Mammary epithelial cell (primary cell): ENCODE measurements at places on chromosomes 4 and X.

- no peak for DNase-seq
Observed at GRCh38 chrX:25536307-25536970, 520.7 kb upstream of the ARX start.

GRCh38 chrX:39710776-39711175, 387.0 kb downstream of the BCOR start:
- DNase-seq, result no peak

- no peak for DNase-seq
Observed at GRCh38 chrX:102739657-102740056, 19.1 kb downstream of the GPRASP3 start.

DNA sequence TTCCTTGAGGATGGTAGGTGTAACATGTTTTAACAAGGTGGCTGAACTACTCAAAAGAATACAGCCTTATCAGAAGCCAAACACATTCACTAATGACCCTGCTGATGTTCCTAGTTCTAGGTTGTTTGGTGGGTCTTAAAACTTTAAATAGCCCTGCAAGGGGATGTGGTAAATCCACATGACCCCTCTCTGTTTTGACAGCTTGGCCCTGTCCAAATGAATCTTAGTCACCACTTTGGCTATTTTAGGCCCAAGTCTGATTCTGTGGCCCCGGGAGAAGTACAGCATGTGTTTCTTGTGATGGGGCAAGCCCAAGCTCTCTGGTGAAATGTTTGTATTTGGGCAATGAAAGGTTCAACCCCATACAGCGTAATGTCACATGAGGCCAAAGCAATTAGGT, 54.5 kb upstream of the GPR34 start:
- no peak for DNase-seq

DNA sequence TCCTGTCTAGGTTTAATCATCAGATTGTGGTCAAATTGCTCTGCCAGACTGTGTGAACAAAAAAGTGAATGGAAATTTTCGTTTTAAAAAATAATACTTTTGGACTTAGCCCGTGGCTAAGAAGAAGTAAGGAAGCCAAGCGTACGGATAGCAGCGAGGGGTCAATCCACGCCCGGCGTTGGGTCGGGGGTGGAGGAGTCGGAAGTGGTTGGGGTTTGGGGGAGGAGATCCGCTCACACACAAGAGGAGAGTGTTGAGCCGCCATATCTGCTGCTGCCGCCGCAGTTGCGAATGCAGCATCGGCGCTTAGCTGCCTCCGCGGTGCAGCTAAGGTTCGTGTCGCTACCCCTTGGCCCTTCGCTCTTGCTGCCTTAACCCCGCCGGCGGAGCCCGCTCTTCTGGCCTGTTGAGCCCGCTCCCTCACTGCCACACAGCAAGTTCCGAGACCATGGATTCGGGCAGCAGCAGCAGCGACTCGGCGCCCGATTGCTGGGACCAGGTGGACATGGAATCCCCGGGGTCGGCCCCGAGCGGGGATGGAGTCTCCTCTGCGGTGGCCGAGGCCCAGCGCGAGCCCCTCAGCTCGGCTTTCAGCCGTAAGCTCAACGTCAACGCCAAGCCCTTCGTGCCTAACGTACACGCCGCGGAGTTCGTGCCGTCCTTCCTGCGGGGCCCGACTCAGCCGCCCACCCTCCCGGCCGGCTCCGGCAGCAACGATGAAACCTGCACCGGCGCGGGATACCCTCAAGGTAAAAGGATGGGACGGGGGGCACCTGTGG, at the start of gene GSPT2:
TSS of gene GSPT2 (plus strand) at position 264 of the 779 bp plus-strand sequence. CDS start at position 449, 185 bp downstream.
- DNase-seq, result peak; percentile 56

- DNase-seq, result no peak
Observed at GRCh38 chr4:125123570-125124109, 191.1 kb upstream of the FAT4 start.
